ENCODE measurements at places on chromosomes 12 and 14. TPM values are rescaled to one million over a fixed set of nuclear protein-coding genes. Genes with fewer than 3 reads are reported as not detected.

The SOX5 gene
- total RNA-seq = 0.14 TPM

The MIS18BP1 gene
- total RNA-seq = 32.0 TPM

The NOC4L gene
- total RNA-seq = 25.9 TPM

The TROAP gene
- 15.6 TPM for total RNA-seq

The NFE2 gene
- total RNA-seq = not detected

The PLEKHH1 gene
- 6.3 TPM for total RNA-seq

The CYP27B1 gene
- total RNA-seq = 10.4 TPM
